ENCODE measurements at places on chromosomes 16 and 17. TPM values are rescaled to one million over a fixed set of nuclear protein-coding genes. Genes with fewer than 3 reads are reported as not detected.

DNA sequence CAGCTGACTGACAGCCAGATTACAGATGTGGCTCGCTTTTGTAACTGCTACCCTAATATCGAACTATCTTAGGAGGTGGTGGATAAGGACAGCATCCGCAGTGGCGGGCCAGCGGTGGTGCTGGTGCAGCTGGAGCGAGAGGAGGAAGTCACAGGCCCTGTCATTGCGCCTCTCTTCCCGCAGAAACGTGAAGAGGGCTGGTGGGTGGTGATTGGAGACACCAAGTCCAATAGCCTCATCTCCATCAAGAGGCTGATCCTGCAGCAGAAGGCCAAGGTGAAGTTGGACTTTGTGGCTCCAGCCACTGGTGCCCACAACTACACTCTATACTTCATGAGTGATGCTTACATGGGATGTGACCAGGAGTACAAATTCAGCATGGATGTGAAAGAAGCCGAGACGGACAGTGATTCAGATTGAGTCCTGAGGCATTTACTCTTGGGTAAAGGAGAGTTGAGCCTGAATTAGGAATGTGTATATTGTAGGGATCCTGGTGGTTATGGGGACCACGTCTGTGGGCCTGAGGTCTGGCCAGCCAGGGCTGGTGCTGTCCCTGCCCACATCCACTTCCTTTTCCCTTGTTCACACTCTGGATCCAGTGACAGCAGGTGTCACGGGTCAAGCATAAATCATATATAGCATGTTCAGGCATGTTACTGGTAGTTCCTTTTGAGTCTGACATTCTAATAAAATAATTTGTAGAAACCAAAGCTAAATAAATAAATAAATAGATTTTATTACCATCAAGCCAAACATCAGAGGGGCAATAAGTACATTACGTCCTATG is 89.0 kb upstream of the SMURF2 start:
- H3K4me3 ChIP-seq: no peak overlapping the region
- H3K27me3 ChIP-seq: no peaks in the 10 kb centered on the region
- no peak overlapping the region for H3K27ac ChIP-seq
- H3K4me1 ChIP-seq: no peaks in the 10 kb centered on the region
- no peak for DNase-seq

DNA sequence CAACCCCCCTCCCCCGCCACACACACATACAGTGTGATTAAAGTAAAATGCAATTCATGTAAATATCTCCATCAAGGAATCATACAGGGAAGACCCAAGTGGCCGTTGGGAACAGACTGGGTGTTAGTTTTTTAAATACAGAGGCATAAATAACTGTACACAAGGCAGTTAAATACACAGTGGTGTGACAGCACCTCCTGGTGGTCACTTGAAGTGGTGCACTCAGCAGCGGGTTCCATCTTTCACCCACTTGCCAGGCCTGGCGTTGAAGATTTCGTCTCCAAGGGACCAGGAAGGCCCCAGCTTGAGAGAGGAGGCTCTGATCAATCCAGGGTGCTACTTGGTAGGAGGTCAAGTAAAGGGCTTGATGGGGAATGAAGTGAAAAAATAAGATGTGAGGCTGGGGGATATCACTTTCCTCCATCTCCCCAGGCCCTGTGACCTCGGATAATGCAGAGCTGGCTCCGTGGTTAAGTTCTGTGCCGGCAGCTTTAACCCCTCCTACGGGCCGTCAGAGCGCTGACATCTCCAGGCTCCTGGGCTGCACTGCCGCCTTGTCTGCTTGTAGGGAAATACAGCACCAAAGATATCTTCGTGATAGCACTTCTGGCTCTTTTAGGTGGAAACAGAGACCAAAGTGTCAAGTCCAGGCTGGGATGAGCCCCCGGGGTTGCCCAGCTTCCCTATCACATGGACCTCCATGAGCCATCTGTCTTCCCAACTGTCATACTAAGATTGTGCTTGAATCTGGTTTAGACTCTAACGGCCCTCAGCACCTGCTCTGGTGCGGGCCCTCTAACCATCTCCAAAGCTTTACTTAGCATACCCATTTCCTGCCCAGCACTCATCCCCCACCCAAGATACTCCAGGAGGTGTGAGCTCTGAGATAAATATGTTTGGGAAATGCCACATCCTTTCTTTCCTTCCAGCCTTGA is 20.7 kb downstream of the LGALS9 start:
- peak; percentile 43 for DNase-seq
- no peaks in the 10 kb centered on the region for H3K4me1 ChIP-seq
- no peaks in the 10 kb centered on the region for H3K36me3 ChIP-seq
- H3K27me3 ChIP-seq: no peaks in the 10 kb centered on the region
- H3K4me3 ChIP-seq: no peak overlapping the region

DNA sequence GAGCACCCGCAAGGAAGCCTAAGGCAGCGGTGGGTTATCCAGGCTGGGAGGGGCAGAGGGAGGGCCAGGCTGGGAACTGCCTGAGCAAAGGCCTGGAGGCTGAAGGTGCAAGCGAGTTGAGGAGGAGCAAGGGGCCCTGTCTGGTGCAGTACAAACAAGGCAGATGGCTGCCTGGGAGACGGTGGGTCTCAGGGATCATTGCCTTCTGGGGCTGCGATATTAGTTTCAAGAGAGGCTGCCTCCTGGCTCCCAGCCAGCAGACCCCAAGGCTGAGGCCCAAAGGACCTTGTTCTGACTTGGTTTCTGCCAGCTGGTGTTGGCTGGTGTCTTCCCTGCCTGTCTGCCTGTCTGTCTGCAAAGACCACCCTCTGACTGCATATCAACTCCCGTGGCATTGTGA is 154.0 kb downstream of the IRF8 start:
- peaks cover 15% of the 10 kb centered on the region for H3K27me3 ChIP-seq
- no peak for DNase-seq
- H3K4me3 ChIP-seq: no peak overlapping the region
- no peaks in the 10 kb centered on the region for H3K36me3 ChIP-seq
- no peak overlapping the region for H3K27ac ChIP-seq

DNA sequence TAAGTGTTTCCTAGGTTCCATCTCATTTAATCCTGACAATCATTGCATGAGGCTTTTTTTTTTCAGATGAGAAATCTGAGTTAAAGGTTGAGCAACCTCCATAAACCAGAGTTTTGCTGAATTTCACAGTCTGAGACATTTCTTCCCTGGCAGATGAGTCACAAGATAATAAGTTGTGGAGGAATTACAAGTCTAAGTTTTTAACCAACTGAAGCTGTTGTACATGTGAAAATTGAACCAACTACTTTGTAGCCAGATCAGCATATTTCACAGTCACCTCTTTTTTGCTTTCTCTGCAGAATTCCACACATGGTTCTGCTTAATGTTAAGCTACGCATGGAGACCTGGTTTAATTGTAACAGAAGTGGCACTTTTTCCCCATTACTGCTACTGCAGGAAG is 765.6 kb downstream of the CDH11 start:
- no peak overlapping the region for H3K27ac ChIP-seq
- DNase-seq: peak; percentile 89
- no peak overlapping the region for H3K4me3 ChIP-seq

- H3K36me3 ChIP-seq: no peaks in the 10 kb centered on the region
- no peak for DNase-seq
- no peak overlapping the region for H3K4me3 ChIP-seq
- no peaks in the 10 kb centered on the region for H3K27me3 ChIP-seq
- H3K27ac ChIP-seq: no peak overlapping the region
Measured at GRCh38 chr16:63655846-63656245, 1466.0 kb downstream of the CDH11 start.

DNA sequence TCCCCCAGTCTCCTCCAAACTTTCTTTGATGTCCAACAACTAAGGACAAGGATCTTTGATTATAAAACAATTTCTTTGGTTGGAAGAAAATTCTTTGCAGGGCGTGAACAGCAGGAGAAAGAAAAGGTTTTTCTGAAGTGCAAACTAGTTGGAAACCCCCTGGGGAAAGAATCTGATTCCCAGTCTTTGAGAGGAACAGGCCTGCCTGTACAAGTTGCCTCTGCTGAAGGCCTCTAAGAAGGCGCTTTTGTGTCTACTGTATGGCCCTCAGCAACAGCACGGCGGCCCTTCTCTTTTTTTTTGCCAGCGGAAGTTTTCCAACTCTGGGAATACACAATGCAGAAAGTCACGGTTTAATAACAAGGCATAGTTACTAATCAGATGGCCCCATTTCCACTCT is 14.0 kb downstream of the RNF43 start:
- peak; percentile 3 for DNase-seq
- no peaks in the 10 kb centered on the region for H3K36me3 ChIP-seq
- H3K4me1 ChIP-seq: no peaks in the 10 kb centered on the region
- H3K4me3 ChIP-seq: no peak overlapping the region
- H3K27me3 ChIP-seq: no peaks in the 10 kb centered on the region

DNA sequence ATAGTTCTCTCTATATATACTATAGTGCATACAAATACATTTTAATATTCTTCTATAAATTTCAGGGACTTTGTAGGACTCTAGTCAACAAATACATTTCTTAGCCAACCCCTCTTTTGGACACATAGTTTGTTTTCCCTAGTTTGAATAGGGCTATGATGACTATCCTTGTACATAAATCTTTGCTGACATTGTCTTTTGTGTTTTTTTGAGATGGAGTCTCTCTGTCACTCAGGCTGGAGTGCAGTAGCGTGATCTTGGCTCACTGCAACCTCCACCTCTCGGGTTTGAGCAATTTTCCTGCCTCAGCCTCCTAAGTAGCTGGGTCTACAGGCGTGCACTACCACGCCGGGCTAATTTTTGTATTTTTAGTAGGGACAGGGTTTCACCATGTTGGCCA is 3.3 kb downstream of the ANKS4B start:
- no peaks in the 10 kb centered on the region for H3K36me3 ChIP-seq
- no peak overlapping the region for H3K27ac ChIP-seq
- no peak overlapping the region for H3K4me3 ChIP-seq
- no peak for DNase-seq
- no peaks in the 10 kb centered on the region for H3K27me3 ChIP-seq

DNA sequence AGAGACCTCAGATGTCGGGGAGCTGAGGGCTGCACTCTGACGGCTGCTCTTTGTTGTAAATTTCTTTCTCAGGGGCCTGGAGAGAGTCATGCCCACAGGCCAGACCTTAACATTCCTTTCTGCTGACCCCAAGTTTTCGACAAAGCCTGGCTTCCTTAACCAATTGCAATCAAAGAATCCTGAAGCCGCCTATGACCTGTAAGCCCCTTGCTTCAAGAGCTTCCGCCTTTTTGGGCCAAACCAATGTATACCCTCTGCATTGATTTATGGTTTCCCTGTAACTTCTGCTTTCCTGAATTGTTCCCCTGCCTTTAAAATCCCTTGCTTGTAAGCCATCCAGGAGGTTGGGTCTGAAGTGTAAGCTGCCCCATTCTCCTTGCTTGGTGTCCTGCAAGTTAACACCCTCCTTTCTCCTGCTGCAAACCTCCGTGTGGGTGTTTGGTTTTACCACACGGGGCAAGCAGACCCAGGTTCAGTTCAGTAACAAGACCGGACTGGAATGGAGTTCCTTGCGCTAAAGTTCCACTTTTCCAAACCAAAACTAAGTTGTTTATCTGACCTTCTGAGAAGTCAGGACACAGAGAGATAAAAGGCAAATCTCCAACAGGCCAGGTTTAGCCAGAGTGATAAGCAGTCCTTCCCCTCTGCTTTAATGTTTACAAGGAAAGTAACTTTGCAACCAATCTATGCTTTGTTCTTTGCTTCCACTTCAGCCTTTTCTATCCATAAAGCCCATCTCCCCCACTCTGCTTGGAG is 141.6 kb downstream of the KCNJ12 start:
- H3K4me3 ChIP-seq: no peak overlapping the region
- H3K4me1 ChIP-seq: no peaks in the 10 kb centered on the region
- H3K27ac ChIP-seq: no peak overlapping the region
- peaks cover 2% of the 10 kb centered on the region for H3K27me3 ChIP-seq
- DNase-seq: no peak

DNA sequence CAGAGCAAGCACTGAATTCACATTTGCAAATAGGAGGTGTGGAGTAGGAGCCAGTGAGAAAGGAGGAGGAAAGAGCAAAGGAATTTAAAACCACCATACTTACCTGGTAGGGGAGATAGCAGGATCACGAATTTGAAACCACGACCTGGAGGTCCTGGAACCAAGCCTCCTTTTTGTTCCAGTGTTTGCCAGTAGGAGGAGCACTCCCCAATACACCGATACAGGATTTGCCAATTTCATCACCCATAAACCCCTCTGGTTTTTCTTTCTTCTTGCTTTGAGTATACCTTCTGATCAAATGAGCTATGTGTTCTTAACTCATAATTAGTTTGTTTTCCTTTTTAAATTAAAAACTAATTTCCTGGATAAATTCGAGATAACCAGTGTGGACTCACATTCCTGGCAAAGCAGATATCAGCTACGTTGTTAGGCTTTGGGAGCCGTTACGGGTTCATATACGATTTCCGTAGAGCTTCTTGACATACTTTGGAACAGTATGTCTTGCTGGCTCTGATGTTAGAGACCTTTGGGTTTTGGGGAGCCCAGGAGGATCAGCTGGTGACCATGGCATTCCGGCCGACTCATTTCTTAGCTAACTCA is 22.7 kb downstream of the BCO1 start:
- no peaks in the 10 kb centered on the region for H3K36me3 ChIP-seq
- H3K27me3 ChIP-seq: no peaks in the 10 kb centered on the region
- DNase-seq: no peak
- no peak overlapping the region for H3K4me3 ChIP-seq
- no peaks in the 10 kb centered on the region for H3K4me1 ChIP-seq
- H3K27ac ChIP-seq: no peak overlapping the region

- DNase-seq: no peak
- no peak overlapping the region for H3K27ac ChIP-seq
- no peaks in the 10 kb centered on the region for H3K27me3 ChIP-seq
- H3K4me1 ChIP-seq: no peaks in the 10 kb centered on the region
- H3K36me3 ChIP-seq: no peaks in the 10 kb centered on the region
Measured at GRCh38 chr16:78005881-78006280, 16.5 kb upstream of the CLEC3A start.

DNA sequence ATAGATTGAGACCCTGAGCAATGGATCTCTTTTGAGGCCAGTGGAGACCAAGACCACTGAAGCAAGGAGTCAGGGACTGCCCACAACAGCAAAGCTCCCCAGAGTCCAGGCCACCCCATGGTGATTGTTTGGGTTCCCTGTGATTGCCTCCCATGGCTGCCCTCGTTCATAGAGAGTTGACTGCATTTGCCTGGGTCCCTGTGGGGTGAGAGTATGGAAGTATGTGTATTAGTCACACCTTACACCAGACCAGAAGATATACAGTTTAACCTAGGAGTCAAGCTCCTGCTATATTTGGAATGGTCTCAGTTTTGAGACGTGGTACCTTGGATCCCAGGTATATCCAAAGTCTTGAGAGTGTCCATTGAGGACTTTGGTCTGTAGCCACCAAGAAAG is 20.2 kb downstream of the HLF start:
- no peak for DNase-seq
- no peak overlapping the region for H3K27ac ChIP-seq
- H3K27me3 ChIP-seq: no peaks in the 10 kb centered on the region
- no peak overlapping the region for H3K4me3 ChIP-seq
- H3K36me3 ChIP-seq: no peaks in the 10 kb centered on the region

Gene FKBP10
- 182 TPM for total RNA-seq

Gene KRT31
- total RNA-seq: not detected

Gene CFAP97D1
- total RNA-seq: under 0.01 TPM

Gene USP32
- 82.7 TPM for total RNA-seq

Gene TP53TG3C
- total RNA-seq: not detected

Gene ALDOC
- total RNA-seq: 59.3 TPM

Gene SLC12A3
- total RNA-seq: not detected
